Hair follicular keratinocyte (primary cell): ENCODE measurements at places on chromosomes 3 and 15. TPM values are rescaled to one million over a fixed set of nuclear protein-coding genes. Genes with fewer than 3 reads are reported as not detected.

Gene SPATA16
- total RNA-seq, result not detected in 2 replicates

Gene CIDEC
- not detected in 2 replicates for total RNA-seq

Gene ARHGAP11A
- 11.2 and 25.9 TPM in 2 replicates for total RNA-seq

Gene STAC
- 4.4 and 4.9 TPM in 2 replicates for total RNA-seq

Gene AADAC
- not detected in 2 replicates for total RNA-seq
